ENCODE measurements at places on chromosomes 5 and 9.

DNA sequence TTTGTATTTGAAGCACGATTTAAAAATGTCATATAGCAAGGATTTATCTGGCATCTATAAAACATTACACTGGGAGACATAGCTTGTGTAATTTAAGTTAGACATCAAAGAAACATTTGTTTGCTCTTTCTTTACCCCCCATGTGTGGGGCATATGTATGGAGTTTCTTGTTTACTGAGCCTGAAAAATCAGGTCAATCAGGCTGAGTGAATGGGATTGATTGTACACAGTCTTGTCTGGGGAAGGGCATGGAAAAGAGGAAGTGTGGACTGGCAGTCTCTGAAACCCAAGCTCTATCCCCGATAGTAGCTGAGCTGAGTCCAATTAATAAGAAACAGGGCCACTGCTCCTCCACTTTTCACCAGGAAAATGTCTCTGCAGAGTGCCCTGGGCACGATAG is 49.4 kb downstream of the SLC46A2 start:
- DNase-seq: no peak

- no peak for DNase-seq
Measured at GRCh38 chr9:86985132-86985647, 37.9 kb upstream of the GAS1 start.

GRCh38 chr5:170430866-170431437 is 41.8 kb upstream of the KCNMB1 start:
- no peak for DNase-seq

DNA sequence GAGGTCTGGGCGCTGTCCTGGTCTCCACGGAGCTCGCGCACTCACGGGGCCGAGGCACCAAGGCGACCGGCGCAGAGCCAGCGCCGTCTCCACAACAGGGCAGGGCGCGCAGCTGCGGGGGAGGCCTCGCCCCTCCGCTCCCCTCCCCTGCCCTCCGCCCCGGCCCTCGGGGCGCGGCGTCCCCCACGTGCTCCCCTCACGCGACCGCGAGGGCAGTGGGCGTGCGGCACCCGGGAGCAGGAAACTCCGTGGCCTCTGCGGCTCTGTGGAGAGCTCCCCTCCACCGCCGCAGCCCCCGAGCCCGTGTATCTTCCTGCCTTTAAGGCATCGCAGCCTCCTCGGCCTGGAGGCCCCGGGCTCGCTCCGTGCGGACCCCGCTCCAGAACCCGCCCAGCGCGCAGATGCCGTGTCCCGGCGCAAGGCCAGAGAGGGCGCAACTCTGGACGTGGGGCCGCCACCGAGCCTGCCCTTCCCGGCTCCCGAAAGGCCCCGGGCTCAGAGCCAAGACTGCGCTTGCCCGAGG is 708 bp upstream of the TUBB4B start:
- DNase-seq: peak; percentile 76

DNA sequence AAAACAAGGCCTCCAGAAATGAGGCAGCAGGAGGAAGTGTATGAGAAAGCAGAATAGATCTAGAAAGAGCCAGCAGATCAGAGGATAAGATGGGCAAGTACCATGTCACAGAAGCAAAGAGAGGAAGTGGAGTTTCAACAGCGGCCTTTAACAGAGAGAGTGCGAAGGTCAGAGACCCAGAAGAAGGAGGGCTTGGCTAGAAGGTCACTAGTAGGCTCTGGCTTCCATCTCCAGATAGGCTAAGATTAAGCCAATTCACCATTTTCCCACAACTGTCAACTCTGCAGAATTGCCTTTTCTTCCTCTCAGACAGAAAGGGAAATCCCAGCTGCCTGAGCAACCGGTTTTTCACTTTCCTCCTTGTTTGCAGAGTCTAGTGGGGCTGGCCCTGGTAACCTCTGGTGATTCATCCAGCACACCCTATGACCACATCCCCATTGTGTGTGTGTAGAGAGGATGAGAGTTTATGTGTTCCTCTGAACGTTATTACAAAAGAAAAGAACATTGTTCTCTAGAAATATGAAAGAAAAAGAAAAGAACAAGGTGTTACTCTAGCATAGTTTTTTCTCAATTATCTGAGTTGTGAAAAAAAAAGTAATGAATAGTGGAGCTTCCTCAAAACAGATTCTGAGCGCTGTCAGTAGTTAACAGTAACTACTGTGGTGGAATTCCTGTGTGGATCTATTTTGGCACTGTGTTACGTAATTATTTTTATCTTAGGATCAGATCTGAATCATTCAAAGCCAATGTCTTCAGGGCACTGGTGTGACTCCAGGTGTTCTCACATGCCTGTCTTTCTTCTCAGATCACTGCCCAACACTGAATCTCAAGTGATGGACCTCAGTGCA is 220.4 kb downstream of the ARRDC3 start:
- peak; percentile 78 for DNase-seq

- peak; percentile 83 for DNase-seq
Measured at GRCh38 chr5:36507332-36507952, 99.0 kb upstream of the SLC1A3 start.

- DNase-seq: no peak
Measured at GRCh38 chr5:147912011-147912410, 5.7 kb upstream of the C5orf46 start.

DNA sequence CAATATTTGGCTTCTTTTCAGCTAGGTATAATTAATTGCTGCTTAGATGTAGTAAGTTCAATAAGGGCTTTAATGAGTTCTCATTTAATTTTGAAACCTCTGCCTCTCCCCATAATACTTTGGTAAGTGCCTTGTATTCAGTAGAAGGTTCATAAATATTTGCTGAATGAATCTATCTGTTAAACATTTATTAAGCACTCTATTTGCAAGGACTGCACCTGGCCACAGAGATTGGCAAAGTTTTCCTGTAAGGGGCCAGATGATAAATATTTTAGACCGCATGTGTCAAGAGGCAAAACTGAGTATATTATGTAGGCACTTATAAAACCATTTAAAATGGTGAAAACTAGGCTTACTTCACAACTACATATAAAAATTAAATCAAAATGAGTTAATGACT is 19.0 kb upstream of the GNA14 start:
- DNase-seq: no peak

DNA sequence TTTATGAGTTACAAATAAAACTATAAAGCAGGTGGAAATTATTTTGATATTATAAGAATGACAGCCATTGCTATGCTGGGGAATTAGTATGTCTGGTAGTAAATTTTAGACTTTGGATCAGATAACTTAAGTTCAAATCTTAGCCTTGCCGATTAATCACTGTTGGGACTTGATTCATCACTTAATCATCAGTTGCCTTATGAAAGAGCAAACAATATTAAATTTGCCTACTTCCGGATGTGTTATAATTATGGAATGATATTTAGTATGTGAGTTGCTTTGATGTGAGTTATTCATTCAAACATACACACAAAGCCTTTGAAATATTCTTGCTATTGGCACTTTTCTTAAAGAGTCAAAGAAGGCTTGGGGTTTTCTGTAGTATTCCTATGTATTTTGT is 717.7 kb downstream of the BRINP1 start:
- no peak for DNase-seq

DNA sequence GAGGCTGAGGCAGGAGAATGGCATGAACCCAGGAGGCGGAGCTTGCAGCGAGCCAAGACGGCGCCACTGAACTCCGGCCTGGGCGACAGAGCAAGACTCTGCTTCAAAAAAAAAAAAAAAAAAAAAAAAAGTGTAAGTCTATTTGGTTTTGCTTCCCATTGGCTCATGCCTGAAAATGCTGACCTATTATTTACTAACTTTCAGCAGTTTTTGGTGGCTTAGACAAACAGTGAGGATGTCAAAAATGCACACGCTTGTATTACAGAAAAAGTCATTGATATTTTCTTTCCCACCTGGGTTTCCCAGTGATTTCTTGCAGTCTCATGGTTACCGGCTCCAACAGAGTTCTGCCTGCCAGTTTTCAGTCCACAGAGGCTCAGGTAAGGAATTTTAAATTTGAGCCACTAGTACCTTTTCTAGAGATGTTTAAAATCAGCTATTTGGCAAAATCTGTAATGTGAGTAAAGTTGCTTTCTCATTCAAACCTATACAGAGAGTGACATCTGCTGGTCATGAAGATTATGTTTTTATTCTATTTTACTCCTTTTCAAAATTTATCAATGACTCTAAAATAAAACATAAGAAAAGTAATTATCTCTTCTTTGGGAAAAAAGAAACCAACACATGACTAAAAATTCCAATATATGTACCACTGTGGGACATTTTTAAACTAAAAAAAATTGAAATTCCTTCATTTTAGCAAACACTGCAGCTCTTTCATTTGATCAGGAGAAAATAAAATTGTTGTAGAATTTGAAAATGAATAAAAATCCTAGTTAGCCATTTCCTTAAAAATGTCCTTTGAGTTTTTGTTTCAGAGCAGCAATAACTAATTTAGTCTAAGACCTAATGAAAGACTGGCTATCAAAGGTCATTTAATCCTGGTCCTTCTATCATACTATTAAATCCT is 8.8 kb downstream of the FAM200C start:
- DNase-seq: no peak

- DNase-seq: no peak
Measured at GRCh38 chr5:113264046-113264445, 170.7 kb downstream of the TSSK1B start.

DNA sequence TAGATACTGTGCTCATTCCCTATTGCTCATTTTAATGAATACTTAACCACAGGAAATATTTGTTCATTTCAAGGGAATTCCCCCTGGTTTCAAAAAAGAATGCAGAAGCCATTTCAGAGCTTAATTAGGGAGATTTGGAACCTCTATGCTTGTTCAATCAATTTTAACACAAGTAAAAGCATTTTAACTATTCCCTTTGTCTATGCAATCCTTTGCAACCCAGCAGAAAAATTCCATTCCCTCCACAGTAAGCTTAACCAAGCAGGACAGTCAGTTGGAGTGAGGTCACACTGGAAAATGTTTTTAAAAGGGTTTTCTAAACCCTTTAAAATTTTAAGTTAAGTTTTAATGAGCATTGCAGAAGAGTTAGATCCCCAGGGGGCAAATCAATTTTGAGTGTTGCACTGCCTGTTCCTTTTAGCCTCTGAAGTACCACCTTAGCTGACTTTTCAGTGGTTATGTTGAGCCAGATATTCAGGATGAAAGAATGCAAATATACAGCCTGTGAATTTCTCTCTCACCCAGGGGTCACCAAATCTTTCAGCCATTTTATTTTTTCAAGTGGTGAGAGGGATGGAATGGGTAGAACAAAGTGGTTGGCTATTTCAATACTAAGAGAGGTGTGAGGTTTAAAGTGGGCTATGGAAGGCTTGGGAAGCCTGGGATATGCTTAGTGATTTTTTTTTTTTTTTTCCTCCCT is 356.2 kb upstream of the NUDT12 start:
- DNase-seq: no peak

GRCh38 chr9:37551888-37552287 is 24.3 kb downstream of the FBXO10 start:
- no peak for DNase-seq

- no peak for DNase-seq
Measured at GRCh38 chr5:28215091-28215490, 1176.7 kb upstream of the CDH9 start.

DNA sequence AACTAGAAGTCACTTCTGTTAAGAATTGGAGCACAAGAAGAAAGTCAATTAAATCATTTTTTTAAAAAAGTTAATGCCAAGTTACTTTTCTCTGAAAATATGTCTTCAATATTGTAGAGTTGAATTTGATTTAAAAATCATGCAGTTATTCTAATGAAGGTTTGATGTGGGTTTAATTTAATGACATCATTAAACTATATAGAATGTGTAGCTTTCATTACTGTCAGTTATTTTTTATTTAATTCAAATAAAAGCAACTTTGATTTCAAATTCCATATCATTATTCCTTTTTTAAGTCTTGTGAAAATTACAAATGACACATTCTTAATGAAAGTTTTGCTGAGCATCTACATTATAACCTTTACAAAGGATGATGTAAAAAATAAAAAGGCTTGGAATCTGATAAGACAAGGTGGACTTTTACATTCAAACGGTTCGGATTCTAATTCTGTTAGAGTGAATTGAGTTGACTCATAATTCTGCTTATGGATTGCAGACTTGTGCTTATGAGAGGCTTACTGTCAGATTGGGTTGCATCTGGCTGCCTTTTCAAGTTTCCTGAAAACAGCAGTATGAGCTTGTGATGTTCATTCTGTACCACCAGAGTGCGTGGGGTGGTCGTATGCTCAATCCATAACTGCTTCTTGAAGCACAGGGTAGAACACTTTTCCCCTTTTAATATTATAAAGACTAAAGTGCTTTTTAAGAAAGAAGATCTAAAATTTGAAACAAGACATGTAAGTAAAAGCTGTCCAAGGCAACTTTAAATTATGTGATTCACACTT is 253.0 kb upstream of the ARRDC3 start:
- no peak for DNase-seq

DNA sequence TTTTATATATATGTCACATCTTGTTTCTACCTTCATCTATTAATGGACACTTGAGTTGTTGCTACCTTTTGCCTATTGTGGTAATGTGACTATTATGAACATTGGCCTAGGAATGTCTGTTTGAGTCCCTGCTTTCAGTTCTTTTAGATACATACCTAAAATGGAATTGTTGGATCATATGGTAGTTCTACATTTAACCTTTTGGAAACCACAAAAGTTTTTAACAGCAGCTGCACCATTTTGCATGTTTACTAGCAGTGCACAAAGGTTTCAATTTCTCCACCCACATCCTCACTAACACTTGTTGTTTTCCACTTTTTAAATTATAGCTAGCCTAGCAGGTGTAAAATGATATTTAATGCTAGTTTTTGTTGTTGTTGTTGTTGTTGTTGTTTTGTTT is 88.4 kb downstream of the GALNT10 start:
- DNase-seq: no peak

DNA sequence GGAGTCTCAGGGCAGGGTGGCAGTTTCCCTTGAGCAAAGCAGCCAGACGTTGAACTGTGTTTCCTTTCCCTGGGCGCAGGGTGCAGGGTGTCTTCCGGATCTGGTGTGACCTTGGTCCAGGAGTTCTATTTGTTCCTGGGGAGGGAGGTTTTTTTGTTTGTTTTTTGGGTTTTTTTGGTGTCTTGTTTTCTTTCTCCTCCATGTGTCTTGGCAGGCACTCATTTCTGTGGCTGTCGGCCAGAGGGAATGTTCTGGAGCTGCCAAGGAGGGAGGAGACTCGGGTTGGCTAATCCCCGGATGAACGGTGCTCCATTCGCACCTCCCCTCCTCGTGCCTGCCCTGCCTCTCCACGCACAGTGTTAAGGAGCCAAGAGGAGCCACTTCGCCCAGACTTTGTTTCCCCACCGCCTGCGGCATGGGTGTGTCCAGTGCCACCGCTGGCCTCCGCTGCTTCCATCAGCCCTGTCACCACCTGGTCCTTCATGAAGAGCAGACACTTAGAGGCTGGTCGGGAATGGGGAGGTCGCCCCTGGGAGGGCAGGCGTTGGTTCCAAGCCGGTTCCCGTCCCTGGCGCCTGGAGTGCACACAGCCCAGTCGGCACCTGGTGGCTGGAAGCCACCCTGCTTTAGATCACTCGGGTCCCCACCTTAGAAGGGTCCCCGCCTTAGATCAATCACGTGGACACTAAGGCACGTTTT is 3.5 kb upstream of the PHYHD1 start:
- no peak for DNase-seq

- DNase-seq: no peak
Measured at GRCh38 chr9:92359394-92359995, 33.7 kb downstream of the CENPP start.

DNA sequence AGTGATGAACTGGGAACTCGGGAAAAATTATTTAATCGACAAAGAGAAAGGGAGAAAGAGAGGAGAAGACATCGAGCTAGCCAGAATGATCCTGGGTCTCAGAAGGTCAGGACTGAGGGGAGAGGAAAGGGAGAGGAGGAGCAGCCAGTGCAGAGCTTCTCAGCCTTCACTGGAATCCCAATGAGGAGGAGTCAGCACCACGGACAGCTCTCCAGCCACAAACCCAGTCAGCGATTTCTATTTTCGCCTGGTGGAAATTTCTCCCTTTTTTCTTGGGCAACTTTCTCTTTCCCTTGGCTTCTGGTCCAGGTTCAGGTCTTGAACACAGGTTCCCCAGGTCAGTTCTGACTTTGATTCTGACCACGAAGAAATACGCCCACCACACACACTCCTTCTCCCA is 1.6 kb upstream of the BRINP1 start:
- DNase-seq: peak; percentile 25
